ENCODE measurements at places on chromosomes 5 and 9.

GRCh38 chr5:143738417-143739401 is 73.3 kb upstream of the HMHB1 start:
- DNase-seq = no peak

GRCh38 chr5:39547553-39548154 is 122.9 kb upstream of the DAB2 start:
- DNase-seq = no peak

GRCh38 chr5:158502686-158503085 is 597.0 kb downstream of the EBF1 start:
- DNase-seq = no peak

- DNase-seq = no peak
Measured at GRCh38 chr9:21385131-21385670, at the start of gene IFNA2. TSS of gene IFNA2 (minus strand) at chr9:21385398. CDS start at chr9:21385329, 69 bp downstream.

DNA sequence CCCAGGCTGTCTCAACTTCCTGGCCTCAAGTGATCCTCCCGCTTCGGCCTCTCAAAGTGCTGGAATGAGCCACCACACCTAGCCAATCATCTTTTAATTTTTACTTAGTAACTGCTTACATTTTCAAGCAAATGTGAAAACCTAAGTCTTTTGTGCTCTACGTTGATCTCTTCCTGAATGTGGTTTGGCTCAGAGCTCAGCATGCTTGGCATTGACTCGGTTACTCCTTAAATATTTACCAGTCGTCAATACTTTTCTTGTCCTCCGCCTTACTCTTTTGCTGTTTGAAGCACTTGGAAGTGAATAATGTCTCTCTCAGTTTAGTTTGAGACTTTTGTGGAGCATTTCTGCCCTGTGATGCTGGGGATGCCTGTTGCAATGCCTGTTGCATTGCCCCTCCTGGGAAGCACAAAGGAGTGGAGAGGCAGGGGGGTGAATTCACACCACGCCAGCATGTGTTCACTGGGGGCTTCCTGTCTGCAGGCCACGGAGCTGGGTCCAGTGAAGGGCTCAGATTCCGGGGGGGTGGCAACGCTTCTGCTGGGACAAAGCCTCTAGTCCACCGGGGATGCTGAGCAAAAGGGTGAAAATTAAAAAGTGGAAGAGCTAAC is 13.1 kb upstream of the TENT4A start:
- DNase-seq = no peak

GRCh38 chr9:33403941-33404787 is 1.8 kb upstream of the AQP7 start:
- no peak for DNase-seq

DNA sequence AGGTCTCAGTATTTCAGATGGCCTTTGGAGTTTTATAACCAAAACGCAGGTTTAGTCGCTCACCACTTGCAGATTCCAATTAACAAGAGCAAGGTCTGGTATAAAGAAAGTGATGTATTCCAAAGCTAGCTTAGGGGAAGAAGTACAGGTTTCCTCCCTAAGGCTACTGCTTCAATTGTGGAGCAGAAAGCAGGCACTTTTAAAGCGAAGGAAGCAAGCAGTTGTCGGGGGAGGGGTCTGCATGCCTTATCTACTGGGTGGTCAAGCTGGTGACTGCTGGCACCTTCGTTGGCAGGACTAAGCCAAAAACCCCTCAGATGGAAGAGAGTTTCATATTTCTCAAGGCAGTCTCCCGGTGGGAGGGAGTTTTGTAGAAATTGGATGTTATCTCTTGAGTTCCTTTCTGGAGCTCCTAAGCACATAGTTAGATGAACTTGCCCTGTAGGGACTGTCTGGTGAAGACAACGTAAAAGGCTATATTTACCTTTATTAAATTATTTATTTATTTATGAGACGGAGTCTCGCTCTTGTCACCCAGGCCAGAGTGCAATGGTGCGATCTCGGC is 1.6 kb upstream of the TMEM245 start:
- DNase-seq = no peak

DNA sequence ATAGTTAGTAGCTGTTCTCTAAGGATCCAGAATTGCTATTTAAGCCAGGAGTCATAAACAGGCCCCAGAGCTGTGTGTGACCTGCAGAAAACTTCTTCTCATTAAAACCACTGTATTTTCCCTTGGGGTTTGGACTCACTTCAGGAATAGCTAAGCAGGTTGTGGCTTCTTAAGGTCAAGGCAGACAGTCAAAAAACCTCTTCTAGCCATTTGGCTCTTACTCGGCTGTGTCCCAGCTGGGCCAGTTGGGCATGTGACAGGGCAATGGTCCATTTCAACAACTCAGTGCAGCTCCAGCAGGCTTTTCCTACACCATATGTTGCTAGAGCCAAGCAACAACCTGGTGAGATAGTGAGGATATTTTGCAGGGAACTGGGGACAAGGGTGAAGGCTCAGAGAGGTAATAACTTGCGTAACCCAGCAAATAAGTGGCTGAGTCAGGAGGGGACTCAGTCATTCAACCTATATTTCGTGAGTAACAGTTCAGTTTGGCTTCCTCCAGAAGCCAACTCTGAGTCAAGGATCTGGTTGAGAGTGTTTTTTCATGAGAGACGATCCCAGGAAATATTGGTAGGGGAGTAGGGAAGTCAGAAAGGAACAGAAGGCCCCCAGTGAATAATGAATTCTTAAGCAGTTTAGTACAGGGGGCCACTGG is 115.4 kb upstream of the PPP2R2B start:
- DNase-seq = no peak

DNA sequence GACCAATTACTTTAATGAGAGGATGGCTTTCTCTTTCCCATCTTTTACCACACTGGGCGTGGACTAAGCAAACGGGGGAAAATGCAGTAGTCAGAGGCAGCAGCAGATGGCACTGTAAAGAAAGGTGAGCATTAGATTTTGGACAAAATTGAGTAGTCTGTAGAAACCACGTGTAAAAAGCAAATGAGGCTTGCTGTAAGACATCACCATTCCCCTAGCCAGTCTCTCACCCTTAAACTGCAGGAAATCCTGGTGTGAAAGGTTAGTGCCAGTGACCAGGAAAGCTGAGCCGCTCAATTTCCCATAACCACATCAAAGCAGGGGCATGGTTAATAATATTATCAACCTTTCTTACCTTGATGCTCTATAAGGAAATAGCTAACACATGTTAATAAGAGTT is 31.8 kb downstream of the SPATA31C2 start:
- no peak for DNase-seq

DNA sequence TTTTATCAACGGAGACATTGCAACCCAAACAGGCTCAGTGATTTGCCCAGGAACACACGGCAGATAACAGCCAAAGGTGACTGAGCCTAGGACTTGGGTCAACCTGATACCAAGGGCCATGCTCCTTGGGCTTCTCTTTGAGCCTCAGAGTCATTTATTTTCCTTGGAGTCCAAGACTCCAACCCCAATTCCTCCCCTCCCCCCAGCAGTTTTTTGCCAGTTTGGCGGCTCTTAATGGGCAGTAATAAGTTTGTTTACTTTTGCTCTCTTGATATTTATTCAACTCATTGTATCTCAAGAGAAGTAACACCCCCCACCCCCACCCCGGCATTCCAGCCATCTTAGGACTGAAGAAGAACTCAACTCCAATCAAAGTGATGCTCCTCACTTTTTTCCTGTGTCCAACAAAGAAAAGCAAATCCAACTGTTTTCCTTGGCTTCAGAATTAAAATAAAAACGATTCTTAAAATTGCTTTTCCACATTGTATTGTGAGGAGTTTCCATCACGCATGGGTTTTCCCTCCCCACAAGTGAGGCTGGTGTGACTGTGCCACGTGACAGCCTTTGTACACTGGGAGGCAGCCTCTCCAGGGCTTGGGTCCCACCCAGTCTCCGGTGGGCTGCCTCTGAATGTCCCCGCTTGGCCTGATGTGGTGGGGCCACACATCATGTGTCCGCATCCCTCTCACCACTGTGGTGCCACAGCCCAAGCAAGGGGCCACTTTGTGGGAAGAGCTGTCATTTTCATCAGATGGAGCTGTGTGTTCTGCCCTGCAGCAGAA is 9.1 kb downstream of the ANGPTL2 start:
- no peak for DNase-seq

DNA sequence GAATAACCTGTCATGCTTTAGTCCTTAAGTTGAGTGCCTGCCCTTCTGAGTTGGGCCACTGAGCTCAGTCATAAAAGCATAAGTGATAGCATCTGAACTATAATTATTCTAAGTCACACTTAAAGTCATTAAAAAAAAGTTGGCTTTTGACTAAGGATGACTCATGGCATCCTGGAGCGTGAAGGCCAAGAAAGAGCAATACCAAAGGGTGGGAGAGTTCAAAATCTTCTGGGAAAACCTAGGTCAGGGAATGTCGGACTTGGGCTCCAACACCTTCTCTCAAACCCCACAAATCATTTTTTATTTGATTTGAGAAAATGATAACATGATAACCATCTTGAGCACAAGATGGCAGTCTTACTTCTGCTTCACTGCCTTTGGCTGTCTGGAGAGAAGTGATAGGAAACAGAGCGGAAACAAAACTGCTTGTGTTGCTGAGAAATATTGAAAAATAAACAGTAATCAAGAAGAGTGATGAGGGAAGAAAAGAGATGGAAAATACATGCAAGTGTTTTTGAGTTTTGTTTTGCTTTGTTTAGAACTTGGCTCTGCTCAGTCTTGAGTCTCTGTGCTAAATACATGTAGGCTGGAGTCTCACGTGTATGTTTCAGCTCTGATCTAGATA is 16.9 kb upstream of the NTRK2 start:
- DNase-seq = no peak

GRCh38 chr5:173883347-173883924 is 4.7 kb upstream of the CPEB4 start:
- DNase-seq = no peak

GRCh38 chr9:133087429-133088145 is 25.8 kb downstream of the CEL start:
- no peak for DNase-seq

DNA sequence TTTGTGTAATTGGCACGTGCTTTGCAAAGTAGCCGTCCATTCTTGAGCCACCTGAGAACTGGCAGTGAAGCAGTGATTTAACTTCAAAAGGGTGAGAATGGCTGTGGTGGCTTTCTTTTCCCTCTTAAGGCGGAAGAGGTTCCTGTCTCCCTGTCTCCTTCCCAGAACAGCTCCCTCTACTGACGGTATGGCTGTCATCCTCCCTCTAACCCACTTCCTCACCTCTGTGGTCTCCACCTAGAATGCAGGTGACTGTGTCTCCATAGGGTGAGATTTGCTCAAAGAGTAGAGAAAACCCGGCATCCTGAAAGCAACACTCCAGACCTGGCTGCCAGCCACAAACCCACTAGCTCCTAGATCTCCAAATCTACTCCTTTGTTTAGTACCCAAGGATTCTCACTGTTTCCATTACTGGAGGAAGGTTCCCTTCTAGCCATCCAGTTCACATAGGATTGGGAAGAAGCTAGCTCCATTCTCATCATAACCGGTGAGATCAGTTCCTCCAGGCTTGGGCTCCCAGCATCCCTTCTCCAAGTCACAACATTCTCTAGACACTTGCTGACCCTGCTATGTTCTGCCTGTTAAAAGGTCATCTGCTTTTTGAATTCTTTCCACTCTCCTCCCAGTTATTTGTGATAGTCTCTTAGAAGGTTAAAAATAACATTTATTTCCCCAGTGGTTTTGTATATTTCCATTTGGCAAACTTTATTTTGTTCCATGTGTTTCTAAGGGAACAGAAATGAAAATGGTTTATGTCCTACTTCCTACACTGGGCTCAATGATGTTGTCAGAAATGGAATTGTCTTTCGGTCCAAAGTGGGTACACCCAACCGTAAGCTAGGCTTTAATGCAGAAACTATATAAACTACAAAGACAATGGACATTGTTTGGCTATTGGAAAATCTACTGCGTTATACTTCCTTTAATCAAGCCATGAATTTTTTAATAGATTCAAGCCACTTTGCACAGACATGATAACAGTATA is 269.4 kb downstream of the CWC27 start:
- no peak for DNase-seq

GRCh38 chr5:142609142-142609541 is 76.7 kb downstream of the FGF1 start:
- DNase-seq = no peak

DNA sequence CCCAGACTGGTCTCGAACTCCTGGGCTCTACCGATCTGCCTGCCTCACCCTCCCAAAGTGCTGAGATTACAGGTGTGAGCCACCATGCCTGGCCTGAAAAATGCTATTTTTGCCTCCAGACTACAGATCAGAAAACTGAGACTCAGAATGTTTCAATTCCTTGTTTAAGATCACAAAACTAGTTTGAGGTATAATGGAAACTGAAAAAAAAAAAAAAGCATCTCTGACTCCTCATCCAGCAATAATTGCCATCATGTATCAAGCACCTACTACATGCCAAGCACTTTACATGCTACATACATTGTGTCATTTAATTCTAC is 35.6 kb downstream of the PLAC8L1 start:
- no peak for DNase-seq

DNA sequence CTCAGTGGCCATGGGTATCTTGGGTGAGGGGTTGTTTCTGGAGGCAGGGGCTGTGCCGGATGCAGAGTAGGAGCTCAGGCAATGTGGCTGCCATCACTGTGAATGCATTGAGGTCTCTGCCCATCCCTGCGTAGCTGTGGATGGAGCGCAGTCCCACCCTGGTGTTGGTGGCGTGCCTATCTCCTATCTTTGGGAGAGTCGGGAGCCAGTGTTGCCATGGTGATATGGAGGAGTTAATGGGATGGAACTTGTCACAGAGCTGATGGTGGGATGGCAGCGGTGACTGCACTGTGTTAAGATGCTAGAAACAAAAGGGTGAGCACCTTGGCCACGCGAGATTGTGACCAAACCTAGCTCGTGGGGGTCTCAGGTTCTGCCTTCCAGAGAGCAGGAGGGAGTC is 197.3 kb downstream of the MELK start:
- no peak for DNase-seq

GRCh38 chr5:146947181-146947941 is 68.8 kb upstream of the PPP2R2B start:
- DNase-seq = no peak

DNA sequence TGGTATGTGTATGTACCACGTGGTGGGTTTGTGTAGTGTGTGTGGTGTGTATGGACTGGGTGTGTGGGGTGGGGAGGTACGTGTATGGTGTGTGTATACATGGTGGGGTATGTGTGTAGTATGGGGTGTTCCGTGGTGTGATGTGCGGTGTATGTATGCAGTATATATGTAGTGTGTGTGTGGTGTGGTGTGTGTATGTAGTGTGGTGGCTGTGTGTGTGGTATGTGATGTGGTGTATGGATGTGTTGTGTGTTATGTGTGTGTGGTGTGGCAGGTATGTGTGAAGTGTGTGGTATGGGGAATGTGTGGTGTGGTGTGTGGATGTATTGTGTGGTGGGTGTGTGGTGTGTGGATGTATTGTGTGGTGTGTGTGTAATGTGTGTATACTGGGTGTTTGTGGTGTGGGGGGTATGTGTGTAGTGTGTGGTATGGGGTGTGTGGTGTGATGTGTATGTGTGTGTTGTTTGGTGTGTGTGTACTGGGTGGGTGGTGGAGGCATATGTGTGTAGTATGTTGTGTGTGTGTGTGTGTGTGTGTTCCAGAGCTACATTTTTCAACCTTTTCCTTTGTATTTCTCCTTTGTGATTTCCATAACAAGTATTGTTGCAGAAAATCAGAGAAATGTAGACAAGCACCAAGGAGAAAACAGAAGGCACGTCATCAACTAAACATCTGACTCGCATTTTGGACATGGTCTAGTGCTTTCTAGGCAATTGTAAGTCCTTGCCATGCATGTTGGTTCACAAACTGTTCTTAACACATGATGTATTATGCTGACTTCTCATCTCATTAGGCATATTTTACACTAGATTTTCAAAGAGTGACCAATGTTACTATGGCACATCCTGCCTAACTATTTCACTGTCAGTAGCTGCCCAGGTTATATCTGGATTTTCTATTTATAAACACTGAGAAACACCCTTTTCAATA is 13.2 kb downstream of the SEMA4D start:
- DNase-seq = no peak

GRCh38 chr9:6929441-6930215 is 171.9 kb downstream of the KDM4C start:
- DNase-seq = no peak

GRCh38 chr5:25540628-25541027 is 895.9 kb upstream of the CDH10 start:
- no peak for DNase-seq

Measured in sigmoid colon (tissue), 7 donors.